ENCODE measurements at places on chromosomes 1 and 21.
A peak's percentile ranks its signal among the peaks of the same experiment; 100 is the strongest.

DNA sequence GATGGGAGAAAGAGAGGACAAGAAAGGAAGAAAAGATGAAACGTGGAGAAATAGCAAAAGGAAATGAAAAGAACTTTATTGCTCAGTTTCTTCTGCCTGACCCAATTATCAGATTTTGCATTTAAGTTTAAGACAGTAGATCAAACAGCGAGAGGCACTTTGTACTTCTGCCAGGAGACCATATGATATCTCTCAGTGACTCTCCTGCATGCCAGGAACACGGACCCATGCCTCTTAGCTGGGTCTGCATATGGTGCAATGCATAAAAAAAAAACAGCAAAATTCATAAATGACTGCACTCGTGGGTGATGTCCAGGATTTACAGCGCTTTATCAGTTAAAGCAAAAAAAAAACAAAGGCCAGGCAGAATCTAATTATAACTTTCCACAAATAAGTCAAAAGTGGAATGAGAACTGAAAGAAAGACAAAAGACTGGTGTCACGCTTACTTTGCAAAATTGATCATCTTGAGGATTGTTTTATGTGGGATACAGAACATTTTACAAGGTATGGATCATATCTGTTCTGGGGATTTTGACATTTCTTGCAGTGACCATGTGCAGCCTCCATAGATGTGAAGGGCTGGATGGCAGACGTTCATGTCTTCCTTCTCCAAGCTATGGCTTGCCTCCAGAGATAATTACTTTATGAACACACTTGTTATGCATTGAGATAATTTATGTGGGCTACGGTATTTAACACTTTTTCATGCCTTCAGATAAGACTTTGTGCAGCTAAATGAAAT lies 79.5 kb downstream of the RUNX1 start:
- no peak for DNase-seq

DNA sequence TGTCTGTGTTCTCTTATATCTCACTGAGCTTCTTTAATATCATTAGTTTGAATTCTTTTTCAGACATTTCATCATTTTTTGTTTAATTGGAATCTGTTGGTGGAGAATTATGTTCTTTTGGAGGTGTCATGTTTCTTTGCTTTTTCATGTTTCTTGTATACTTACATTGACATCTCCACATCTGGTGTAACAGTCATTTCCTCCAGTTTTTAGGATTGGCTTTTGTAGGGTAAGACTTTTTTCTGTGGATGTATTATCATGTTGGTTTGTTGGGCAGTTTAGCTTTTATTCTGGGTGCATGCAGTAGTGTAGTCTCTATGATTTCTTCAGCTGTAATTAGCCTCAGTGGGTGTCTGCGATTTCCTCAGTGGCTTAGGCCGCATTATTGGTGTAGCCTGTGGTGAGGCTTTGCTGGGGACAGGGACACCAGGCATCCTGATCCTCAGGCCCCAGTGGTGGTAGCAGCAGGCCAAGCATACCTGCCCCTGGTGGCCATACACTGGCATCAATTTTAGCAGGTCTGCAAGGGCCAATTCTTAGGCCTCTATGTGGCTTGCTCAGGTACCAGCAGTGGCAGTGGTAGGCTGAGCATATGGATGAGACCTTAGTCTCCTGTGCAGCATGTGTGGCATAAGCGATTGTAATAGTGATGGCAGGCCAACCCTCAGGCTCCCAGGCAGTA lies 77.6 kb upstream of the SAMD13 start:
- no peak for DNase-seq

DNA sequence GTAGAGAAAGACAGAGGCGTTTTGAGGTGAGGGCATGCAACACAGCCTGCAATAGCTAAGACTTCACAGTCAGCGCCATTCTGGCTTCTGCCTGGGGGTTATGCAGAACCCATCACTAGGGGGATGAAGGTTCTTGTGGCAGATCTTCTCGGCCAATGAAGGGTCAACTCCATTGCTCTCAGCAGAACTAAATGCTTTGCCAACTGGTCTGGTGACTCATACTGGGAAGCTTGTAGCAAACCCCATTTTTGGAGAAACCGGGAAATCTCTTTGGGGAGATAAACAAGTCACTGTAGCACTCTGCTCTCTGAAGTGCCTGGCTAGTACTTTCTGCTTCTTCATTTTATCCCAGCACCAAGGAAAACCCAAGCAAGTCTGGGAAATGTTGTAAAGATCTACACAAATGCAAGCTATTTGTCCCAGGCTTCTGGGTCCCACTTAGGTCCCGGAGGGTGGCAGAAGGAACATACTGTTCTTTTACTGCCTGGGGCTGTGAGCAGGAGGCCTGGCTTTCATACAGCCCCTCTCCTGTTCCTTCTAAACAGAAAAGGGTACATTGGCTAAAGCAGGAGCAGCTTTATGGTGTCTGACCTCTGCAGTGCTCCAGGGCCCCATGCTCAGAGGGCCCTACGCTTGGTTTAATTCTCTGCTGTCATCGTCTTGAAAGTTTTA lies 28.8 kb downstream of the SHISA4 start:
- no peak for DNase-seq

DNA sequence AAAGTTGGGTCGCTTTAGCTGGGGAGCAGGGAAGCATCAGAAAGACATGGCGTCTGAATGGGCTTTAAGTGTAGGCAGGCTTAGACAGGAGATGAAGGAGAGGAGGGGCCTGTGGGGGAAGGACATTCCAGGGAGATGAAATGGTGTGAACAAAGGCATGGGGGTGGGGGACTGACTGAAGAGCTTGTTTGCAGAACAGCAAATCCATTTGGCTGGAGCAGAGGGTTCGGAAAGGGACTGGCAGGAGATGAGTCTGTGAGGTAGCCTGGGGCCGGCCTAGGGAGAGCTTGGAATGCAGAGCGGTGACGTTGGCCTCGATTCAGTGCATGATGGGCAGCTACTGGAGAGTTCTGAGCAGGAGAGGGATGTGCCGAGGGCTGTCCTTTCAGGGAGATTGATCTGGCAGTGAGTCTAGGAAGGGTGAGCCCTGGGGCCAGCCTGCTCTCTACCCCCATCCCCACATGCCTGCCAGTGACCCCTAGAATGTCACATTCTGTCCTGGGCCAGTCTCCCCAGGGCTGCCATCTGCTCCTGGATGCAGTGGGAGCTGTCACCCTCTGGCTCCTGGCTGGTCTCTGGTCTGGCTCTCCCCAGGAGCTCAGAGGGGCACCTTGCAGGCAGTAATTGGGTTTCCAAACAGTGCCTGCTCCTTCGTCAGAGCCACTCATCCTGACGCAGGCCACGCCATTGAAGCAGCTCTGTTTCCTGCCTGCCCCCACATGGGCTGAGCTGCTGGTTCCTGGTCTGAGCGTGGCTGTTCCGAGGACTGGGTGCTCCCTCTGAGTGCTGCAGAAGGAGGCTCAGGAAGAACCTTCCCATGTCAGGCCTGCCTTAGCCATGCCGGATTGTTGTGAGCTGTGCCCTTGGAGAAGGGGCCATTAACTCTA lies 22.3 kb upstream of the TMEM222 start:
- DNase-seq: no peak

GRCh38 chr1:223363856-223364684 lies at the start of gene SUSD4:
Gene SUSD4, minus strand, starts transcription at chr1:223364176. Its CDS starts 751 bp downstream, at chr1:223363425.
- peak; percentile 53 for DNase-seq

DNA sequence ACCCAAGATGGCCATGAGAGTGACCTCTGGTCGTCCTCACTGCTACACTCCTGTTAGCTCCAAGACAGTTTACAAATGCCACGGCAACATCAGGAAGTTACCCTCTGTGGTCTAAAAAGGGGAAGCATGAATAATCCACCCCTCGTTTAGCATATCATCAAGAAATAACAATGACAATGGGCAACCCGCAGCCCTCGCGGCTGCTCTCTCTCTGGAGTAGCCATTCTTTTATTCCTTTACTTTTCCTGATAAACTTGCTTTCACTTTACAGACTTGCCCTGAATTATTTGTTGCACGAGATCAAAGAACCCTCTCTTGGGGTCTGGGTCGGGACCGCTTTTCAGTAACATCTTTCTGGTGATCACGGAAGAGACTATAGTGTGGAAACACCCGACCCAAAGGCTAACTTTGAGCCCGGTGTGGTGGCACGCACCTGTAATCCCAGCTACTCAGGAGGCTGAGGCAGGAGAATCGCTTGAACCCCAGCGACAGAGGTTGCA lies 19.8 kb upstream of the COX20 start:
- DNase-seq: no peak

GRCh38 chr1:93171549-93172034 lies 8.6 kb downstream of the TMED5 start:
- no peak for DNase-seq
